ENCODE measurements at places on chromosomes 7 and 10.
A peak's percentile ranks its signal among the peaks of the same experiment; 100 is the strongest.

DNA sequence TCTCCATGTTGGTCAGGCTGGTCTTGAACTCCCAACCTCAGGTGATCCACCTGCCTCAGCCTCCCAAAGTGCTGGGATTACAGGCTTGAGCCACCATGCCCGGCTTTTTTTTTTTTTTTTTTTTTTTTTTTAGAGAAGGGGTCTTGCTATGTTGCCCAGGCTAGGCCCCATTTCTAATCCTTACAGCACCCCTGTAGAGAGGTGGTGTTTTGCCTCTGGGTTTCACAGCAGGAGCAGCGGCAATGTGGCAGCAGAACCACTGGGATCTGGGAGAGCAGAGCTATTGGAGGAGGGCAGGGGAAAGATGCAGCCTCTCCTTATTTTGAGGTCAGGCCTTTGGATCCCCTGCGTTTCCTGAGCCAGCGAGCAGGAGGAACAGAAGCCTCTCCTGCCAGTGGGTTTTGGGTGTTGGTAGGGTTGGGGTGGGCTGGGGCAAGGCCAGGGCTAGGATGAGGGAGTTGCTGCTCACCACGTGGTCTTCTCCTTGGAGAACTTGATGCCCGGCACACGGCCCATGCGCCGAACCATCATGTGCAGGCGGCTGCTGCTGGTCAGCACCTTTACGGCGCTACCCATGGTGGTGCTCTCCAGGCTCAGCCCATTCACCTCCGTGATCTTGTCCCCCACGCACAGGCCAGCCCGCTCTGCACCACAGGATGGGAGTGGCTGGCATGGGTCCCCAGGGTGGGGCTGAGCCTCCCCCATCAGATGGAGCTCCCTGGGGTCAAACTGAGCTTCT is 7.8 kb downstream of the PDZD7 start:
- DNase-seq = no peak

DNA sequence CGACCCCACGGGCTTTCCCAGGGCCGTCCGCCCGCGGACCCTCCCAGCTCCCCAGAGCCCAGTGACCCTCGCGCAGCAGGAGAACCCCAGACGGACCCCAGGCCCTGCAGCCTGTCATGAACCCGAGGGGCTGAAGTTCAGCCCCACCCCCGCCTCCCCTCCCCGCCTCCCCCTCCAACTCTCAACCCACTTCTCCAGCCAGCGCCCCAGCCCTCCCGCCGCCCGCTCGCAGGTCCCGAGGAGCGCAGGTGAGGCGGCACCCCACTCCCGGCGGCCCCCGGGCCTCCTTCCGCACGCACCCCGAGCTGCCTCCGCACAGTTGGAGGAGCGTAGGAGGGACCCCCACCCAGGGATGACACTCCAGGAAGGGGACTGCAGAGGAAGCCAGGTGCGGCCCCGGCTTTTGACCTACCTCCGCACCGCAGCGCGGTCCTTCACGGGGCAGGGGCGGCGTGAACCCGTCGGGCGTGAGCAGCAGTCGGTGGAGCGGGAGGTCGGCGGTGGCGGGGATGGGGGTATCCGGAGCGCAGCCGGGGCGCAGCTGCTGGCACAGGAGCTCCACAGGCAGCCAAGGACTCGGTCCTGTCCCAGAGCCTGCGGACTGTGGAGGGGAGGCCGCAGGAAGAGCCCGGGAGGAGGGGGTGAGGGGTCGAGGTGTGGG is at the start of gene TMEM176A:
TMEM176A (plus strand) TSS at position 189 of the 661 bp plus-strand sequence. CDS start 782 bp downstream, outside the sequence.
- no peak for DNase-seq

- no peak for DNase-seq
These were observed 2.1 kb downstream of the NFE2L3 start for GRCh38 chr7:26153823-26154783.

GRCh38 chr7:27689150-27689549 is 26.5 kb upstream of the HIBADH start:
- no peak for DNase-seq

DNA sequence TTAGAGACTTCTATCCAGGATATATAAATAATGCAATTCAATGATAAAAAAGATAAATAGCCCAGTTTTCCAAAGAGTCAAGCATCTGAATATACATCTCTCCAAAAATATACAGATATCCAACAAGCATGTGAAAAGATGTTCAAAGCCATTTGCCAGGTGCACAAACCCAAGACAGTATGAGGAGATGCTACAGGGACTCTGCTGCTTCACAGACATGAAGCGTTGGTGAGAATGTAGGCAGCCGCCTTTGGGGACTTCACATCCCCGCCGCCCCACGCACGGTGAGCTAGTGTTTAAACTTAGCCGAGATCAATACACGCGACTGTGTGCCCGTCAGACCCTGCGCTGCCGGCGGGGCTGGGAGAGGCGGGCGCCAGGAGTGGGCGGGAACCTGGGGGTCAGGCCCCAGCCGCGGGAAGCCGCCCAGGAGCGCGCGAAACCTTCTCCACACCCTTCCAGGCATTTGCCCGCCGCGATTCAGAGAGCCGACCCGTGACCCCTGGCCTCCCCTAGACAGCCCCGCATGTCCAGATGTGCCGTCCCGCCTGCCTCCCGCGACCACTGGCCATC is 927 bp upstream of the ALOX5 start:
- no peak for DNase-seq

GRCh38 chr7:132190683-132191082 is 385.6 kb downstream of the PLXNA4 start:
- no peak for DNase-seq

DNA sequence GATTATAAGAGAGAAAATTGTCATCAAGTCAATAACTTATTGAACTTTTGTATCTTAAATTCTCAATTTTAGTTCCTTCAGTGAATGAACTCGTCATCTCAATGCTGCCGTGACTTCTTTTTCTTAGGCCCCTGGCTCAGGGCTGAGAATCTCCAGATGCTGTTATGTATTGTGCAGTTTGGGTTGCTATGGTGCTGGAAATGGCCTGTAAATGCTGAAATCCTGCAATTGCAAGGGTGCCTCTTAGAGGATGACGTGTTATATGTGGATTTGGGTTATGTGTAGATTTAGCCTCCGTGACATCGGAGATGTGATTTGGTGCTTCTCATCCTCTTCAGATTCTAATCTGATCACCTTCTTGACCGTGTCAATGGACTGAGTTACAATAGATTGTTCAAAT is 55.7 kb upstream of the ZRANB1 start:
- DNase-seq = peak; percentile 41
